T-cell (primary cell): ENCODE measurements at places on chromosomes 5 and 9. TPM values are rescaled to one million over a fixed set of nuclear protein-coding genes. Genes with fewer than 3 reads are reported as not detected.

Gene ABCA1
- 0.62 TPM for total RNA-seq

GRCh38 chr5:156914371-156914737, 48.7 kb downstream of the TIMD4 start:
- no peak for DNase-seq

Gene CDC20B
- total RNA-seq: not detected

DNA sequence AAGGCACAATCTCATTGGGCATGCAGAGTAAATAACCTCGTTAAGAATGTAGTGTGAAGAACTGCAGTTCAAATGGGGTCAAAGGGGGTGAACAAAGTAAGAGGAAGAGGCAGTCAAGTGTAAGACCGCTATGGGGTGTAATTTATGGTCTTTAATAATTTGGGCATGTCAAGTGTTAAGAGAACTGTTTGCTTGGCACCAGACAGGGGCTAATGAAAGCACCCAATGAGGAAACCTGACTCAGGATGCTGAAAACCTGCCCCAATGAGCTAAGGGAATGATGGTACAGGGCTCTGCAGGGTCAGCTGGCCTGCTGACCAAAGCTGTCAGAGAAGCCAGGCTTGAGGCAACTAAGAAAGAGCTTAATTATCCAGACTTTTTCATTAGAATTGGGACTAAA, 368.1 kb downstream of the DTWD2 start:
- no peak for DNase-seq

Gene SLC36A3
- total RNA-seq: not detected

Gene PDE8B
- total RNA-seq: not detected

Gene B4GALT7
- 30.4 TPM for total RNA-seq

GRCh38 chr5:10233505-10233904, 16.2 kb downstream of the ATPSCKMT start:
- DNase-seq: no peak

Gene GNA14
- total RNA-seq: not detected
